ENCODE measurements at places on chromosomes 7 and 10.

DNA sequence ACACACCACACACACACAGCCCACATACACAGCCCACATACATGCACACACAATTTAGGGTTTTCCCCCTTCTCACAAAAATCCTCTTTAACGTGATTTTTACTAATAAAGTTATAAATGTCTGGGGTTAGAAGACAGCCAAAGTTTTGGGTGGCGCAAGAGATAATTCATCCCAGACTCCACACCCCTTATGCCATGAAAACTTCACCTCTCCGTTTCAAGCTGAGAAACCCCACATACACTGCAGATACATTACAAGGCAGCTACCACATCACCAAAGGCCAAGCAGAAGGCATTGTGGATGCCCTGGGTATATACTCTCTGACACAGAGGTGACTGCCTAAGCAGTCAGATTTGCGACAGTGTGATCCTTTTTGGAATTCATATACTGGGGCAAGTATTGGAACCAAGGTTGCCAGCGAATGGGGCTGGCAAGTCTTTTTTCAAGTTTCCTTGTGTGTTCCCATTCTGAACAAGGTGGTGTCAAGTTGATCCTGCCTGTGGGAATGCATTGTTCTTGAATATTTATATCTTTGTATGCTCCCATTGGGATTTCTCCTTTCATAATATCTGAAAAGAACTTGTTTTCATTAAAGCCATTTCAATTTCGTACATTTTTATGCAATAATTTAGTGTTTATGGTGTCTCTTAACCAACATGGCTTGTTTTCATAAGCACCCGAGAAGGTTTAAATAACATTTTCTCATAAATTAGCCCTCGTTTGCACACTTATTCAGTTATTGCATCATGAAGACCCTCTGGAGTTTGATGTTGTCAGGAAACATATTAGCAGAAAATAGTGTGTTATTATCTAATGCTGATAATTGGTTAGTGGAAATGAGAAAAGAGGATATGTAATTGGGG is 130.2 kb downstream of the TCF7L2 start:
- no peak for DNase-seq

GRCh38 chr10:33123680-33124079 is 165.7 kb upstream of the ITGB1 start:
- DNase-seq, result peak; percentile 51

GRCh38 chr10:101619983-101620382 is 31.9 kb downstream of the DPCD start:
- DNase-seq, result no peak

- peak; percentile 2 for DNase-seq
Observed at GRCh38 chr7:45576249-45576929, 2.2 kb downstream of the ADCY1 start.

- no peak for DNase-seq
Observed at GRCh38 chr7:81180573-81180972, 261.7 kb upstream of the SEMA3C start.

GRCh38 chr7:52928591-52928990 is 106.8 kb upstream of the POM121L12 start:
- DNase-seq, result no peak

DNA sequence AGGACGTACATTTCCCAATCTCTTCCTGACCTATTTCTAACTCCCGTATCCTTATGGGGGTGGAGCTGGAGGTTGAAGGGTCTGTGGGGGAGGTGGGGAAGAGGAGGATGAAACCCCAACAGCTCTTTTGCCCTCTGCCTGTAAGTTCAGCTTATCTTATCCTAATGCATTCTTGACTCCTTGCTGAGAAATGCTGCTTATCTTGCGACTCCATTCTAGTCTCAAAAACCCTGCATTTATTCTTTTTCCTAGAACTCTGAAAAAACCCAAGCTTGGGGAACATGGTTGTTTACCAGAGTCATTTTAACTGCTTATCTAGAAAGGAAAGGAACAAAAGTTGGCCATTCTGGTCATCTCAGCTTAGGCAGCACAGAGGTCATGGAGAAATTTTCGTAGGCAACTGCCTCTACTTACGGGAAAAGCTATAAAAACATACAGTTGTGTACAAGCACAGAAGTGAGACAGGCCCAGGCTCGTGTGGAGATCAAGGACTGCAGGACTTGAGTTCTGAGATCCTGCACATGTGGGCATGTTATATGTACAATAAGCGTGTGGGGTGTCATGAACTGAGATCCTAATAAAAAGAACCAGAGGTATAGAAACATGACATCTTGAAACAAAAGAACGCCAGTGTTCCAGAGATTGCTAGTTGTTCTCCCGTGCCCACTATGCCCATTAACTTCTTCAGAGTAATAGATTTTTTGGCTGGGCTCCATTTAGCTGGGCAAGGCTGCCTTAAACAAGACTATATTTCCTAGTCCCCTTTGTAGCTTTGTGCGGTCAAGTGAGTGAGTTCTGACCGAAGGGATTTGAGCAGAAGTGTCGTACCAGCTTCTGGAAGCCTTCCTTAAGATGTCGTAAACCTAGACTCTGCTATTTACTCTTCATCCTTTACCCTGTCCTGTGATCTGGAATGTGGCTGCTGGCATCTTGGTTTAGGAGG is 9.6 kb downstream of the INMT start:
- peak; percentile 77 for DNase-seq

GRCh38 chr10:31033147-31033546 is 1.5 kb upstream of the ZNF438 start:
- DNase-seq, result peak; percentile 60

- DNase-seq, result no peak
Observed at GRCh38 chr10:21535494-21535965, 1.5 kb downstream of the MLLT10 start.

DNA sequence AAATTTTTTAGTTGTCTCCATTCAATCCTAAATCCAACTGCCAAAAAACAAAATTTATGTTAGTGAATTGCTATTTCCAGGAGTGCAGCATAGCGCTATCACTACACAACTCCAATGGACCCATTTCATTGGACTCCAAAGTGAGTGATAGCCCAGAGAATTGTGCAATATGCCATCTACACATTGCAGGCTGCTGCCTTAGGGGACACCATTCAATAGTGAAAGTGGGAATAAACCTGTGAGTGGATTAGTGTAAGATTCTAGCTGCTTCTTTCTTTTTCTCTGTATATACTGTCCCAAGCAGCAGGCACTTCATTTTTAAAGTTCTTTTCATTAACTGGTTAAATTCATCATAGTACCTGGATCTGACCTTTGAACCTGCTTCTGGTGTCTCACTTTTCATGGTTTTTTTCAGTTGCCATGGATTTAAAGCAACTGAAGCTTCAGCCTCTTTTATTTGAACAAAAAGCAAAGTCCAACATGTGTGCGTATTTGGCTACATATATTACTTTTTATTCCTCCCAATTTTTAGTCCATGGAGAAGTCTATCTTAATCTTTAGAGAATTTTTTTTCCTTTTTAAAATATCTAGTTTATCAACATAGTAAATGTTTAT is 97.3 kb downstream of the DGKB start:
- DNase-seq, result no peak

DNA sequence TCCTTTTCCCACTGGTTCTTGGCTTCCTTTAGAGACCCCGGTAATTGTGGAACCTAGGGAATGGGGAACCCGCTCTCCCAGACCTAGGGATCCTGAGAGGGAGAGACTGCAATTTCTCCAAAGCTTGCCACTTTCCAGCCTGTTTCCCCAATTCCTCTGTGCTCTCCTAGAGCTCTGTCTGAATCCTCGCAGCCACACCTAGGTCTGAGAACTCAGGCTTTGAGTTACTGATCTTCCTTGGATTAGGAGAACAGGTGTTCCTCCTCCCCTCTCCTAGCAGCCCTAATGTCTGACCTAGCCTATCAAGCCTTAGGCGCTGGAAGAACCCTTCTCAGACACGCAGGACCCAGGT is 20.0 kb downstream of the WNT8B start:
- DNase-seq, result no peak

DNA sequence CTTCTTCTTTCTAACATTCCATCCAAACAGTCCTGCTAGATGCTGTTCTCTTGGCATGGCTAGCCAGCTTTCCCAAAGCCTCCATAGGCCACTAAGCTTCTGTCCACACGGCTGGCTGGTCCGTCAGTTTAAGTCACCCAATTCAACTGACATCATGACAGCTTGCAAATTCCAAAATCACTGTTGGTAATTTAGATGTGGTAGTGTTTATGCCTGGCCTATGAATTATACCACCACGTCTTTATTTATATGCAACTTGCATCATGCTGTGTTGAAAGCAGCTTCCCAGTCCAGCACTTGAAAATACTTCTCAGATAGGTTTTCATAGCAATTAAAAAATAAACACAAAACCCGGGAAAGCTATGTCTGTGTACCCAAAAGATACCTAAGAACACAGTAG is 2.2 kb upstream of the VIM start:
- DNase-seq, result no peak

DNA sequence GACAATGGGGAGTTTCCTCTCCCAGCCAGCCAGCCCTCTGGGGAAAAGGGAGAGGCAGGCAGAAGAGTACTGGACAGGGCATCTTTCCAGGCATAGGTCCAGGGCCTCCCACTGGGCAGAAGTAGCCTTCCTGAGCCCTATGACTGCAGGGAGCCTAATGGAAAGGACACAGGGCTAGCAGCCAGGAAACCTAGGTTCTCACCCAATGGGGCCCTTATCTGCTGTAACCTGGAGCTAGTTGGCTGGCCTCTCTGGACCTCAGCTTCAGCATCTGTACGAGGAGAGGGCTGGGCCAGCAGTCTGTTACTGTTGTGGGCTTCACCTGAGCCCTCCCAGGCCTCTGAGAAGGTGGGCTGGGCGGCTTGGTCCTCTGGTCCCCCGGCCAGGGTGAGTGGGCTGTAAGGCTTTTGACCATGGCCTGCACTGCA is 22.4 kb downstream of the LDB3 start:
- DNase-seq, result no peak

GRCh38 chr10:31623466-31623865 is 304.4 kb downstream of the ZEB1 start:
- DNase-seq, result peak; percentile 94

GRCh38 chr10:114550756-114551635 is 107.1 kb downstream of the ABLIM1 start:
- DNase-seq, result peak; percentile 65

GRCh38 chr7:70116244-70116643 is 518.0 kb downstream of the AUTS2 start:
- DNase-seq, result no peak

GRCh38 chr7:93115796-93116195 is 2.0 kb downstream of the SAMD9 start:
- peak; percentile 68 for DNase-seq

- peak; percentile 16 for DNase-seq
Observed at GRCh38 chr7:152180587-152180986, 155.1 kb downstream of the GALNT11 start.

DNA sequence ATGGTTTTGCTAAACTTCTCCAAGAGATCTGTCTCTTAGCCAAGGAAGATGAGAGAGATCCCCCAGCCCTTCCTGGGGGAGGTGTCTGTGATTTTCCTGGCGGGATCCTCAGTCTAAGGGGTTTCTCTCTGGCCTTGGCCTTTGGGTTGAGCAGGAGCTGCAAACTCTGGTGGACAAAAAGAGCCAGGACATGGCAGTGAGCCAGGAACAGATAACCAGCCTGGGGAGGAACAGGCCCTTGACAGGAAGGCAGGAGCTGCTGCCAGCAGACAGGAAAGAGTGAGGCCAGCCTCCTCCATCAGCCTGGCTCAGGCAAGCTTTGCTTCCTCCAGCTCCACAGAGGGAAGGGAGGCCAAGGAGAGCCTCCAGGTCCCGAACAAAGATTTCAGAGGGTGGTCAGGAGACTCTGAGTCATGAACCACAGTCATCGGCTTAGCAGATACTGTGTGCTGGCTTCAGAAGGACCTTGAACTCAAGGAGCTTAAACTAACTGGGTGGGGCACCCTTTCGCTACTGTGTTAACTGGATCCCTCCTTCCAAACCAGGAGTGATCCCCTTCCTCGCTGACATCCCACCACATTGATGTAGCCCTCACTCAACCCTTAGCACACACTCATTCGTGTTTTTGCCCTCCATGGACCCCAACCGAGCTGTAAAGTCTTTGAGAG is 34.7 kb downstream of the DDIT4 start:
- DNase-seq, result peak; percentile 97

GRCh38 chr10:115903845-115904244 is 369.2 kb downstream of the GFRA1 start:
- no peak for DNase-seq

DNA sequence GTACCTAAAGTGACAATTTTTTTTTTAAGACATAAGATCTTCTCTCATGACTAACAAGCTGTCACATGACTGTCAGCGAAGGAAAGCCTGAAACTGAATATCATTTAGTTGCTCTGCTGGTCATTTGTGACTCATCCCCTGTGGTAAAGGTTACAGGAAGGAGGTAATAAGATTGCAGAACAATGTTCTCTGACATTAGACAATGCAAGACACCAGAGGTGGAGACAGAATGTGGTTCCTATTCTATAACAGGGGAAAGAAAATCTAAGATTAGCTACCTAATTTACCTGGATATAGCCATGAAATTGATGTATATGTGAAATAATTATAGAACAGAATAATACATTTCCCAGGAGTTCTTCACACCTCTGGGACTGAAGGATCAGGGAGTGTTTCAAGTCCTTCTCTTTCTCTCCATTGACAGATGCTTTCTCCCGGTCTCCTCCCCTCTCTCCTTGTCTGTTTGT is 47.7 kb downstream of the LRGUK start:
- peak; percentile 61 for DNase-seq

- DNase-seq, result no peak
Observed at GRCh38 chr10:90912854-90913479, 7.9 kb downstream of the ANKRD1 start.

DNA sequence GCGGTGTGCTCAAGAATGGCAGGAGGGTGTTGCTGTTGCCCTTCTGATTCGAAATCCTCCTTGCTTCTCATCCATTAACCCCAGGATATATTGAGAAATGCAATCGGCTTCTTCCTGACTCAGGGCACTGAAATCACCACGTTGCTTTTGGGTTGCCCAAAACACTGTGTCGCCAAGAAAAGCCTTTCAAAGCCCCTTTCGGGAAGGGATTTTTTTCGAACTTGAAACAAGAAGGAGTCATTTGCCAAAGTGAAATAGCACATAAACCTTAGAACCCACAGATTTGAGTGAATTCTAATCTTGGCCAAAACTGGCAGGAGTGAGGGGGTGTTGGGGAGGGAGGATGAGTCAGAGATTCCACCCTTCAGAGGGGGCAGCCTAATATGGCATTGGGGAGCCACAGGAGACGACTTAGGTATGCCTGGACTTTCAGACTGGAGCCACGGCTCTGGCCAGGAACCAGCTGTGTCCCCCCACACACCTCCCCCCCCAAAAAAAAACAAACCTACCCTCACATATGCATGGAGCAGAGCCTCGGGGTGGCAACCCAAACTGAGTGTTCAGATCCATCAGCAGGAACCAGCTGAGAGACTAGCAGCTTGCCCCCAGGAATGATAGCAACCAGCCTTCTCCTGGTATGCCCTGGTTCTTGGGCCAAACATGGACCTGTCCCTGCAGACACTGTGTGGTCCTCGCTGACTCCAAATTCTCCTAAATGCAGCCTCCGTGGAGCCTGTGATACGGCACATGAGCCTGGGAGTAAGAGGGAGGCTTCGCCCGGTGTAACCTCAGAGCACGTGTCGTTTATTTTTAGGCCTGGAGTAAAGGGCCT is 138.4 kb downstream of the FGFR2 start:
- DNase-seq, result no peak

Data from fibroblast of the aortic adventitia (primary cell).